Cardiac atrium fibroblast (primary cell): ENCODE measurements at places on chromosomes 1 and 21. TPM values are rescaled to one million over a fixed set of nuclear protein-coding genes. Genes with fewer than 3 reads are reported as not detected.

TACSTD2 gene
- total RNA-seq = under 0.01 TPM in 1 of 2 replicates, not detected in the other

PLA2G2F gene
- not detected in 2 replicates for total RNA-seq

OR2L5 gene
- not detected in 2 replicates for total RNA-seq

ZNF644 gene
- total RNA-seq = 24.4 and 26.2 TPM in 2 replicates

CLCNKB gene
- under 0.01 TPM in 1 of 2 replicates, not detected in the other for total RNA-seq

RGS18 gene
- total RNA-seq = 0.16 TPM in 1 of 2 replicates, not detected in the other

CFH gene
- total RNA-seq = 799 and 856 TPM in 2 replicates

GPR37L1 gene
- total RNA-seq = under 0.01 TPM in 1 of 2 replicates, not detected in the other
